Stimulated activated CD8-positive, alpha-beta memory T cell treated with anti-CD3 and anti-CD28 coated beads, Interleukin-4, amount 100 ng/mL, for 1 hour (primary cell): ENCODE measurements at places on chromosomes 12 and 14.

- DNase-seq: no peak
Observed at GRCh38 chr12:2170376-2170775, 117.6 kb downstream of the CACNA1C start.

- DNase-seq: no peak
Observed at GRCh38 chr14:101406921-101407320, 154.4 kb upstream of the DIO3 start.

- no peak for DNase-seq
Observed at GRCh38 chr12:111826316-111826715, 15.7 kb upstream of the MAPKAPK5 start.

- DNase-seq: no peak
Observed at GRCh38 chr12:30548203-30548602, 147.5 kb downstream of the IPO8 start.

GRCh38 chr14:89364316-89364715 lies 52.7 kb downstream of the FOXN3 start:
- DNase-seq: no peak

GRCh38 chr14:45252366-45253069 lies 484 bp downstream of the MIS18BP1 start:
- no peak for DNase-seq

- no peak for DNase-seq
Observed at GRCh38 chr12:128853600-128854197, 421 bp downstream of the GLT1D1 start.

DNA sequence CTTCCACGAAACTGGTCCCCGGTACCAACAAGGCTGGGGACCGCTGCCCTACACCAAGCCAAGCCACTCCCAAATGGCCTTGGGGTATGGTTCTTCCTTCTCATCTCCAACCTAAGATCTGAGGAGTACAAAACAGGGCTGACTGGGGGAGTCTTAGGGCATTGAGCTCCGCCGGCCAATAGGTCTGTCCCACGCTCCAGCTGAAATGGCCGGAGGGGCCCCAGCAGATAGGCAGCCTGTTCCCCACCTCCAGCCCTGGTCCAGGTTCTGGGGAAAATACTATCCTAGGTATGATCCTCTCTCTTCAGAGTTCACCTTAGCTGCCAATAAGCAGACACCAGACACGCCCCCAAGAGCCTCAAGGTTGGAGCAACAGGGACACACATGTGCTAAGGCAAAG lies 90.2 kb downstream of the ACTN1 start:
- no peak for DNase-seq

GRCh38 chr12:62689042-62689839 lies 222.6 kb downstream of the MON2 start:
- no peak for DNase-seq
